ENCODE measurements at places on chromosomes 11 and 22. TPM values are rescaled to one million over a fixed set of nuclear protein-coding genes. Genes with fewer than 3 reads are reported as not detected.

The TRIM48 gene
- not detected for total RNA-seq

The LRRC10B gene
- total RNA-seq, result 0.08 TPM

The RGL4 gene
- total RNA-seq, result not detected

The KRTAP5-8 gene
- total RNA-seq, result not detected

The FREY1 gene
- 0.37 TPM for total RNA-seq

The OR6A2 gene
- total RNA-seq, result not detected

All from A549 treated with CpdA at 1 μM for 4 hours (cell line).